ENCODE measurements at places on chromosomes 2 and 18.

- no peak for DNase-seq
Observed at GRCh38 chr2:158772306-158773078, 22.6 kb upstream of the DAPL1 start.

DNA sequence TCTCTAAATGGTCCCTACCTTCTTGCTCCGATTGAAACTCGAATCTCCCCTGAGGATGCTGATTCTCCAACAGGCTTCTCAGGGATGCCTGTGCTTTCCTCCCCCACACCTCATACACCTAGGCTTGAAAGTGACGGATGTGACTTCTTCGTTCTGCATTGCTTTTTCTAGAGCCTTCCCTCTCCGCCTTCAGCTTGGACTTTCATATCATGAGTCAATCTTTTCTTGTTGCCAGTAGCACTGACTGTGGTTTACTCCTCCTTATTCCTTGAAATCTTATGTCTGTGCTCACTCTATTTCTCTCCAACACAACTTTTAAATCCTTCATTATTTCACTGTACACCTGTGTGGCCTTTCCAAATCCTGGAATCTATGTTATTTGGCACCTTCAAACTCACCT lies 451.4 kb downstream of the TMX3 start:
- DNase-seq = peak; percentile 34

GRCh38 chr2:68918497-68918896 lies 34.2 kb downstream of the GKN2 start:
- DNase-seq = no peak

DNA sequence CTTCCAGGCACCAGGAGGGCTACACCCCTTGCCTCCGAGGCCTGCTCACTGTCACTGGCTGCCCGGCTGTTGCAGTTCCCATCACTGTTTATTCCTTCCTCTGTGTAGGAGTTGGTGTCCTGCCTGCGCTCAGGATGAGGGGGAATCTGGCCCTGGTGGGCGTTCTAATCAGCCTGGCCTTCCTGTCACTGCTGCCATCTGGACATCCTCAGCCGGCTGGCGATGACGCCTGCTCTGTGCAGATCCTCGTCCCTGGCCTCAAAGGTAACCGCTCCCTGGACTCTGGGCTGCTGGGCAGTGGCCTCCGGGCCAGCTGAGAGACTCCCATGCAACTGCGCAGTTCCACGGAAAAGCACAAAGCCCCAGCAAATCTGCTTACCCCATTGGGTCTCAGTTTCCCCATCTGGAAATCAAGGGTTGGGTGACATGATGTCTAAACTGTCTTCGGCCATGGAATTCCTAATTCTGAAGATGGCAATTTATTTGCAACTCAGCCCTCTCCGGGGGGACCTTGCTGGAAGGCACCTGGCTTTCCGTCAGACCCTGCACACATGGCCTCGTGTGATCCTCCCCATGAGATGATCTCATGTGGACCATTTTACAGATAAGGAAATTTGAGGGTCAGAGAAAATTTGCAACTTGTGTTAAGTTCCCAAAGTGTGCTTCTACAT lies 9.4 kb downstream of the COLEC11 start:
- DNase-seq = no peak

DNA sequence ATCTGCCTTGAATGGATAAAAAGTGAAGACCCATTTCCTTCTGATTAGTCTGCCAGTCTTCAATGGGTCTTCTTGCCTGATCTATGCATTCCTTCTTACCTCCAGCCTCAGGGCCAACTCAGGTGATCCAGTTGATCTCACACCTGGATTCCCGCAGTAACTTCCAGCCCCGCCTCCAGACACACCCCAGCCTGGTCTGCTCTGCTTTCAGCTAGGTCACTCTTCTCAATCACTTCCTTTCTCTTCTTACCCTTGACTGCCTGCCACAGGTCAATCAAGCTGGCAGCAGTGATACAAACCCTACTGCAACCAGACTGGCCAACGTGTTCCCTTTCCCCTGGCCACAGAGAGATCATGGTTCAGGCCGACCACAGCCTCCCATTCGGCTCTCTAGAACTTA lies 263.6 kb downstream of the ZNF516 start:
- no peak for DNase-seq

DNA sequence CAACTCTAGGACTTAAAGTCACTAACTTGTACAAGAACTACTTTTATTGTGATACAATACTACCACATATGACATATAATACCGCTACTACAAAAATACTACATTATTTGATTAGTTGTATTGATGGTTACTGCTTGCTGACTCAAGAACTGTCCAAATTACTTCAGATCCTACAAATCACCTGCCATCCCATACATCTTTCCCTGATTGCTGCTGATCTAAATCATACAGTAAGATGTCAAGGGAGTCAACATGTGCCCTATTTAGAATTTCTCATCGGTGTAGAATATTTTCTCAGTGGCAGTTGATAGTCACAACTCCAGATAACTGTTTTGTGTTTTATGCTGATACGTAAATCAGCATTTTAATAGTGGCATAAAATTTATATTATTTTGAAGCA lies 161.0 kb upstream of the DSEL start:
- DNase-seq = no peak

GRCh38 chr2:96267159-96267971 lies 1.3 kb downstream of the CIAO1 start:
- no peak for DNase-seq

DNA sequence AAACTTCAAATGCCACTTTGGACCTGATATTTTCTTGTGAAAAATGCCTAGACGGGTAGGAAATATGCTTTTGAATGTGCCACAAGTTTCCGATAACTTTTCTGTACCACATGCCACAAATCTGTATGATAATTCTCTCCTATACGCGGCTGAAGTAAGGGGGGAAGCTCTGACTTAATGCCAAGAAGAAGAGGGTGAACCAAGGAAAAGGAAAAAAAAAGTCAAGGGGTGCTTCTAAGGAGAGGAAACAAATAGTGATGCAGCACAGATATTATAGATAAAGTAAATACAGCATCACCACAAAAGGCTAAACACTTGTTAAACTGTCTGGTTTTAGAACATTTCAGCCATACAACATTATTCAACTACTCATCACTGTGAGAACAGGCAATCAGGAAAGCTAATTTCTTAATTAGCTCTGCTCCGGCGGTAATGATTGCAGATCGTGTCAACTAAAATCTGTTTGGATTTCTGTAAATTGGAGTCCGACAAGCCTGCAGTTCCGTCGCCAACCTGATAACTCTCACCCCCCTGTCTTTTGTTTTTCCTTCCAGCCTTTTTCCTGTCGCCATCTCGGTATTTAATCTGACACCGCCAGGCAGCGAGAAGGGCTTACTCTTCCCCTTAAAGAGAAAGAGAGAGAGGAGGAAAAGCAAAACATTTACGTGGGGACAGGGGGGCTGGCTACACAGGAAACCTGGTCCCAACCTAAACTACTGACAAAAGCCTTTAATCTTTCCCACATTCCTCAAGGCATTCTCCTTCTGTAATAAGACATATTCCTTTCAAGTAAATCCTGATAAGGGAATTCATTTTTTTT lies 67.5 kb downstream of the ZEB2 start:
- no peak for DNase-seq
